ENCODE measurements at places on chromosomes 3 and 15.
A peak's percentile ranks its signal among the peaks of the same experiment; 100 is the strongest.

DNA sequence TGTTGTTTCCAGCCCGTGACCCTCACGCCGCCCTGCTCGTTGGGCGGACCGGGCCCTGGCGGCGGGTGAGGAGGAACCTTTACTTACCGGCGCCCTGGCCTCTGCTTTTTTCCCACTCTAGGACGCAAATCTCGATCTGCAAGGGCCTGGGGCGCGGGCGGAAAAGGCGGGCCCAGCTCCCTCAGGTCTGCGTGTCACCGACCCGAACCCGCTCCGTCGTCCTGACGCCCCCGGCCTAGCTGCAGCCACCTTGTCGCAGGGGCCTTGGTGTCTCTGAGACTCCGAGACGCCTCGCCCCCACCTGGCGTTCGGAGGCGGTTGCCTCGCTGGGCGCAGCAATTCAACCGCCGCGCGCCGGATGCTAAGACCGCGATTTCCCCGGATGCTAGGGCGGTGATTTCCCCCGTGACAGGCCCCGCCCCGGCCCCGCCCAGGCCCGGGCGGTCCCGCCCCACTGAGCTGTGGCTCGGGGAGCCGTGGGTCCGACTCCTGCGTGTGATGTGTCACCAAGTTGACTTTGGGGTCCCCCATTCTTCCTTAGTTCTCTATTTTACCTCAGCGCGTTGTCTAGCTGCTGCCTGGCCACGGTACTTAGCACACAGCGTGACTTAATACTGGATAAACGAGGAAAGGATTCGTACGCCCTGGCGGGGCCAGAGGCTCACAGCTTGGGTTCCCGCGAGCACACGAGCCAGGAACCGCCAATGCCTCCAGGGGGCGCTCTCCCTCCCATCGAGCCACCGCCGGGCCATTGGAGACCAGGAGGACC, at the start of gene RPL39L:
Gene RPL39L (minus strand): TSS at position 371 of the 769 bp plus-strand sequence. CDS start 18,196 bp downstream, outside the sequence.
- peak; percentile 94 for DNase-seq

- DNase-seq, result peak; percentile 81
Observed at GRCh38 chr15:96340598-96341512, 10.4 kb downstream of the NR2F2 start.

GRCh38 chr3:52233968-52234367, 5.0 kb downstream of the TWF2 start:
- DNase-seq, result no peak

- no peak for DNase-seq
Observed at GRCh38 chr3:18575573-18575972, 150.4 kb upstream of the SATB1 start.

- no peak for DNase-seq
Observed at GRCh38 chr3:46490338-46491084, 7.3 kb upstream of the RTP3 start.

- DNase-seq, result no peak
Observed at GRCh38 chr3:69650066-69650419, 89.2 kb upstream of the MITF start.

DNA sequence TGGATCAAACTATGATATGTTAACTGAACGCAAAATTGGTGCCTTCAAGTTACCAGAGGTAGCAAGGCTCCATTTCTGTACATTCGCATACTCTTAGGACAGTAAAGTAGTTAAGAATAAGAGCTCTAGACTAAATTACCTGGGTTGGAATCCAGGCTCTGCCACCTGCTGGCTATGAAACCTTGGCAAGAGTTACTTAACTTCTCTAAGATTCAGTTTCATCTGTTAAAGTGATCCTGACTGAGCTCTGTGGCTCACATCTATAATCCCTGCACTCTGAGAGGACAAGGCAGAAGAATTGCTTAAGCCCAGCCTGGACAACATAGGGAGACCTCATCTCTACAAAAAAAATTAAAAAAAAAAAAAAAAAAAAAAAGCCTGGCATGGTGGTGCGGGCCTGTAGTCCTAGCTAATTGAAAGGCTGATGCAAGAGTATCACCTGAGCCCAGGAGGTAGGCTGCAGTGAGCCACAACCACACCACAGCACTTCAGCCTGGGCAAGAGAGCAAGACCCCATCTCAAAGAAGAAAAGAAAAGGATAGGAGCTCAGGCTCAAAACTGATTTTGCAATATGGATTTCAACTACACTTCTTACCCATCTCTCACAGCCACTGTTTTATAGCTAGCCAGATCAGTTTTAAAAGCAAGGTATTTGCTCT, 21.3 kb downstream of the GSK3B start:
- no peak for DNase-seq

DNA sequence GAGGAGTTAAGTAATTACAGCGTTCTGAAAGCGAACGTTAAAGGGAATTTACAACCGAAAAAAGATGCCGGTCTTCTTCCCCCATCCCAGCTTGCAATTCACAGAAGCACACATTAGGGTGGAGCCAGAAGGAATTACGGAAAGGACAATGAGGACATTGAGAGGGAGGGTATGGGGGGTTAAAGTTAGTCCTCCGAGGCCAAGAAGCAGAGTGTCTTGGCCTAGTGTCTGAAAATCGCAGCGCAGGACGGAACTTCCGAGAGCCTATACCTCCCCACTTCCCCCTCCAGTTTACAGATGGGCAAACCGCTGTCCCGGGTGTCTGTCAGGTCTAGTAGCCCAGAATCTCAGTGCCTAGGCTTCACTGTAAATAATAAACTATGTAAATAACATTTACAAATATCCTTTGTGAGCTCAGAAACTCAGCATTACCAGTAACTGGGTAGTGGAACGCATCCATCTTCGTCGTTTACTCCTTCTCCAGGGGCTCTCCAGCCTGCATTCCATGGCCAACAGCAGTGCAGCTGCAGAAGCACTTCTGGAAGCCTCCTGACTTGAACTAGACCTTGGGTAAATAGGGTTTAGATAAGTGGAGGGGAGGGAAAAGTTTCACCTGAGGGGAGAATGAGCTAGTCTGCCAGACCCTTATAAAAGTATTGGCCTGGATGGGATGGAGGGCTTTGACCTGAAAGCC, 922 bp downstream of the ADPRH start:
- DNase-seq, result peak; percentile 60

- peak; percentile 81 for DNase-seq
Observed at GRCh38 chr15:86892774-86893449, 813.2 kb downstream of the AGBL1 start.

- no peak for DNase-seq
Observed at GRCh38 chr15:101152914-101153313, 98.9 kb downstream of the CHSY1 start.

DNA sequence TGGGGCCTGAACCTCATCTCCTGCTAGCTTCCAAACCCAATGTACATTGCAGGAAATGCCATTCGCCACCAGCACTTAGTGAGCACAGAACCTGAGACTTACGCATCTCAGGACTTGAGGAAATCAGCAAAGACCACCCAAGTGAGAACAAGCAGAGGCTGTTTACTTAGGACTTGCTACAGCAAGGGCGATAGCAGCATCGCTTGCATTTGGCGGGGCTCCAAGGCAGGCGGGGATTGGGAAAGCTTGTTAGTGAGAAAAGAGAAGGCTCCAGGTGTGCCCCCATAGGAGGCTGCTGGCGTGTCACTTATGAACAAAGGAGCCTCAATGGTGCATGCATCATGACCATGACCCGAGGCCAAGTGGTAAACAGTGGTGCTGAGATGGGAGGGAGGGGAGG, 19.7 kb downstream of the SLC6A20 start:
- DNase-seq, result peak; percentile 45

- DNase-seq, result no peak
Observed at GRCh38 chr3:190575437-190576185, 61.7 kb downstream of the IL1RAP start.

DNA sequence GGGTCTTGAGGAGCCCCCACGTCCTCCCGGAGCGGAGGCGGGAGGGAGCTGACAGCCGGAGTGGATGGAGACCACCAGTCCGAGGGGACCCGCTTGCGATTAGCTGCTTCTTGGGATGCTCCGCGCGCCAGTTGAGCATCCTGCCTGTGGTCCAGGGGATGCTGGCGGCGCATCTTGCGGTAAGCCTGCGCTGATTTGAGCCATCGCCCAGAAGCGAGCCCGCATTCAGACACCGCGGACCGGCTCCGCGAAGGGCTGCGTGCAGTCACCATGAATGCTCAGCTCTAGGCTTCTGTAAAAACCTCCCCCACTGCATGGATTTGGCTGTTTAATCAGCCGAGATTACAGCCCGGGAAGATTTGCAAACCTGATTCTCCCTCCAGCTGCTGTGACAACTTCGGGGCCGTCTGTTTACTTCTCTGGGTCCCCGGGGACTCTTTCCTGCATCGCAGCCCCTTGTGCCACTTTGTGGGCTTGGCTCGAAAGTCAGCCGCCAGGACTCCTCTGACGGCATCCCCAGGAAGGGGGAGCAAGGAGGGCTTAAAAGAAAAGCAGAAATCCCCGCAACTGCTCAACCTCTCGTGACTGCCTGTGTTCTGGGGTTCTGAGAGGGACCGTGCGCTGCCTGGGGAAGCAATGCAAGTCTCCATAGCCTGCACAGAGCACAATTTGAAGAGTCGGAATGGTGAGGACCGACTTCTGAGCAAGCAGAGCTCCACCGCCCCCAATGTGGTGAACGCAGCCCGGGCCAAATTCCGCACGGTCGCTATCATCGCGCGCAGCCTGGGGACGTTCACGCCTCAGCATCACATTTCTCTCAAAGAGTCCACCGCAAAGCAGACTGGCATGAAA, 171.1 kb downstream of the KCNAB1 start:
- DNase-seq, result peak; percentile 59

DNA sequence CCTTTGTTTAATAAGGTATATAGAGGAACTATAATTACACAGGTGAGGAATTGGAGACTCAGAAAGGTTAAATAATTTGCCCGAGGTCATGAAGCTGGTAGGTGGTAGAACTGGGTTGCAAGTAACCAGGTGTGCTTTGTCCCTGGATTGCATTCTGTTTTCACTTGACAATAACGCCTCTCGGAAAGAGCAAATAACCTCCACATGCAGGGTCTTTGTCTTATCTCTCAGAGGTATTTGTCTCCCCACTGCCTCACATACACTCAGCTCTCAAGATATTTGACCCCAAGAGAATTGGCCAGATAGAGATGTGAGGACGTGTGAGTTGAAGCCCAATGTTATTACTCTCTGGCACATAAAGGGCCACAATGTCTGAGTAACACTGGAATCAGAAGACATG, 320.9 kb upstream of the ONECUT1 start:
- DNase-seq, result no peak

DNA sequence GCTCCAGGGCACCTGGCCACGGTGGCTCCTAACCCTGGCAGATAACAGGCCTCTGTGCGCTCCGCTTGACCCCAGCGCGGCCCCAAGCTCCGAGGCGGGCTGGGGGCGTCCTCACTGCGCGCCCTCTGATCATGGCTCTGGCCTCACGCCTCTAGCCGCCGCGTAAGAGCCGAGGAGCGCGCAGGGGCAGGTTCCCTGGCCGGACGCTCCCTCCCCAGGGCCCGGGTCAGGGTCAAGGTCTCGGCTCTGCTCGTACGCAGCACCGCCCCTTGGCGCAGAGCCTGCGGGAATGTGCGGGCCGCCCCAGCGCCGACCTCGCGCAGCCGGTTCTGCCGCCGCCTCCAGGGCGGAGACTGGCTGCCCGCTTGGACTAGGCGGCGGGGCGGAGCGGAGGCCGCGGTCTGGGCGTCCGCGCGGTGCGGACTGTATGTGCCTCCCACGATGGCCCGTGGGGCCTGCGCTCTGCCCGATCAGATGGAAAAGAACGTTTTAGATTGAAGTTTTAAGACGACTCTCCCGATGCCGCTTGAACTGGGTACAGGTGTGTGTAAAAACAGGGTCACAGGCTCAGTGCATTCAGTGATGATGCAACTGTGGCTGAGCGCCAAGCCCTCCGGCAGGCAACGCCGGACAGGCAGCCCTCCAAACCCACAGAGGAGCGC, 40.8 kb downstream of the CHST14 start:
- peak; percentile 89 for DNase-seq

GRCh38 chr3:10238345-10239183, 9.7 kb upstream of the TATDN2 start:
- no peak for DNase-seq

GRCh38 chr3:107643038-107643883, 120.5 kb downstream of the BBX start:
- no peak for DNase-seq

- DNase-seq, result no peak
Observed at GRCh38 chr3:167710552-167710951, 24.1 kb downstream of the PDCD10 start.

DNA sequence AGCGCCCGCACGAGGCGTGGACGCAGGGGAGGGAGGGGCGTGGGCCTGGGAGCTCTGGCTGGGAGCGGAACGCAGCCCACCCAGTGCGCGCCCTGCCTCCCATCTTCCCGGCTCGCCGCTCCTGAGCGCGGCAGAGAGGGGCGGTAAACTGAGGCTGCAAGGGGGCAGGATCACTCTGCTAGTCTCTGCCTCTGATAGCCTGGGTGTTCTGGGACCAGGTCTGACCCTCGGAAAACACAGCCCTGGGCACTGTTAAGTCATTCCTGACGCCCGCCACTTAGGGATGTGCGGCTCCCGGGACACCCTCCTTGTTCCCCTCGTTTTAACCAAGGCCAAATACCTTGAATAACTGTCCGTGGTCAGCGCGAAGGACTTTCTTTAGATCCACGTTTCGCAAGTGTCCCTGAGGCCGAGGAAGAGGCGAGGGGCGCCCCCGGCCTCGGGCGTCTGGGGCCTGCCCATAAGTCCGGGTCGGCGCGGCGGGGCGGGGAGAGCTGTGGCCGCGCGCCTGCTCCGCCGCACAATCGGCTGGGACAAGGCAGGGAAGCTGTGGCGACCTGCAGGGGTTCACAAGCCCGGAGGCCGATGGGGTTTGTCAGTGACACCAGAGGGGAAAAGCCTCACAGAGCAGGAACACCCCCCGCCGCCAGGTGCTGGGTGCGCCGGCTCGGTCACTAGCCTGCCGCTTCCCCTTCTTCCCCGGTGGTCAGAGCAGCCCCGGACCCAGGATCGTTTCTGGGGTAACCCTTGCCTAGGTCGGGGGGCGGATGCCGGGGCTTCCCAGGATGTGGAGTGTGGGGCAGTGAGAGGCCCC, 1.5 kb downstream of the ITPKA start:
- no peak for DNase-seq

DNA sequence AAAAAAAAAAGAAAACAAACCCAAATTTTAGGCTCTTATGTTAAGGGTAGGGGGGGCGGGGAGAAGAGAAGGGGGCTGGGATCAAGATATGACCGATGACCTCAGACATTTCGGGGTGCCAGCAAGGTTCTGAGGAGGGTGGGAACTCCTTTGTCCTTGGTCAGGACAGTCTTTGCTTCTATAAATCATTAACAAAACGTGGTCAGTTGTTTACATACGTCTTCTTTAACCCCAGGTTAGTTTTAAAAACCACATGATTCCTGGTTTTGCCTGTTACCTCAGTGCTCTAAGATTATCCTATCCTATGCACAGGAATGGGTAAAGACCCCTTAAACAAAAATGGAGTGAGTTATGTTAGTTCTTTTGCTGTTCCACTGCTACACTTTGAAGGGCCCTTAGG, 285.5 kb downstream of the GABRG3 start:
- DNase-seq, result no peak
